ENCODE measurements at places on chromosomes 12 and 14.

DNA sequence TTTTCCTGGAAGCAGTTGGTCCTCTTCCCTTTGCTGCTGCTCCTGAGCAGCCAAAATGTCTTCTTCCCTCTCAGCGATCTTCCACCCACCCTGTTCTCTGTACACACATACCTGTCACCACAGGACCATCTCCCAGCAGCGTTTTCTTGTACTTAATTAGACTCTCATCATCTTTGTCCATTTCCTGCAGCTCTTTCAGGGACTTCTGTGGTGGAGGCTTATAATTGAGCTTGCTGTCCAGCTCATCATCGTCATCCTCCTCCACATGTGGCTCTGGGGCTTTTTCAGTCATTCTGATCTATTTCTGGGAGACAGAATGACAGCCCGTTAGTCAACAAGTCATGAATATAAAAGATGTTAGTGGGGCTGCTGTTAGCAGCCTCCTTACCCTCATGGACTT, 11.0 kb downstream of the ARHGDIB start:
- DNase-seq, result no peak

- no peak for DNase-seq
Observed at GRCh38 chr12:28711421-28711820, 437.7 kb upstream of the FAR2 start.

- peak; percentile 10 for DNase-seq
Observed at GRCh38 chr12:95548056-95548538, 3.2 kb downstream of the USP44 start.

GRCh38 chr14:27536748-27537147, 938.9 kb upstream of the NOVA1 start:
- DNase-seq, result no peak

DNA sequence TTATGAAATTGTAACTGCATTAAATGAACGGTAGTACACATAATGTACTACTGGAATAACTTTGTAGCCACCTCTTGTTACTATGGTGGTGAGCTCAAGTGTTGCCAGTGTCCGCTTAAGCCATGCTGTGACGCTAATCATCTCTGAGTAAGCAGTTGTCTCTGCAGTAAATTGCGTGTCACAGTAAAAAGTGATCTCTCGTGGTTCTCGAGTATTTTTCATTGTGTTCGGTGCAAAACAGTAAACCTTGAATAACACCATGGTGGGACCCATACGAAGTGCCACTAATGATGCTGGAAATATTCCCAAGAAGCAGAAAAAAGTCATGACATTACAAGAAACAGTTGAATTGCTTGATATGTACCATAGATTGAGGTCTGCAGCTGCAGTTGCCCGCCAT, 524.8 kb downstream of the SOX5 start:
- no peak for DNase-seq

DNA sequence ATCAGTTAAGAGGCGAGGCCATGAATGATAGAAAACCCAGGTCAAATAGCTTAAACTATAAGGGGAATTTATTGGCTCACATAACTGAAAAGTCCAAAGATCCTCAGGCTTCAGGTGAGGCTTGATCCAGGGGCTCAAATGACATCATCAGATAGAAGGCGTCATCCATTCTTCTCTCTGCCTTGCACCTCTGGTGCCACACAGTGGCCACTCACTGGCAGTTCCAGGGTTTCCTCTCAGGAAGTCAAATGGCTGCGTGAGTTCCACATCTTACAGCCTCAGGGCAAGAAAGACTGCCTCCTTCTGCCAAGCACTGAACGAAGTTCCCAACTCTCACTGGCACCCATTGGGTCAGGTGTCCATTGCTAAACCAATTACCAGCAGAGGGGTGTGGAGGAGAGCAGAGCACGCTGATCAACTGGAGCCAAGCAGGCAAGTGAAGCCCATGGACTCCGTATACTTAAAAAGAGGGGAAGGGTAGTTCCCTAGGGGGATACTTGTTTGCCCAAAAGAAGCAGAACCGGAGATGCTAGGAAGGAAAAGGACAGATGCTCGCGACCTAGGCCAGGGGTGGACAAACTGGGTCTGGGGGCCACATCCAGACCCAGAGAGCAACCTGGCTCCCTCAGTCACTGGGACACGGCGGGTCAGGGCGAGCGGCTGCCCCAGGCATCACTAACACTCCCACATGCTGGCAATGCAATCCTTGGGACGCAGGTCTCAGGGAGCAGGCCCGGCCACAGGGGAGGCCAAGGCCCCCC, 69.3 kb downstream of the SERPINA3 start:
- no peak for DNase-seq

DNA sequence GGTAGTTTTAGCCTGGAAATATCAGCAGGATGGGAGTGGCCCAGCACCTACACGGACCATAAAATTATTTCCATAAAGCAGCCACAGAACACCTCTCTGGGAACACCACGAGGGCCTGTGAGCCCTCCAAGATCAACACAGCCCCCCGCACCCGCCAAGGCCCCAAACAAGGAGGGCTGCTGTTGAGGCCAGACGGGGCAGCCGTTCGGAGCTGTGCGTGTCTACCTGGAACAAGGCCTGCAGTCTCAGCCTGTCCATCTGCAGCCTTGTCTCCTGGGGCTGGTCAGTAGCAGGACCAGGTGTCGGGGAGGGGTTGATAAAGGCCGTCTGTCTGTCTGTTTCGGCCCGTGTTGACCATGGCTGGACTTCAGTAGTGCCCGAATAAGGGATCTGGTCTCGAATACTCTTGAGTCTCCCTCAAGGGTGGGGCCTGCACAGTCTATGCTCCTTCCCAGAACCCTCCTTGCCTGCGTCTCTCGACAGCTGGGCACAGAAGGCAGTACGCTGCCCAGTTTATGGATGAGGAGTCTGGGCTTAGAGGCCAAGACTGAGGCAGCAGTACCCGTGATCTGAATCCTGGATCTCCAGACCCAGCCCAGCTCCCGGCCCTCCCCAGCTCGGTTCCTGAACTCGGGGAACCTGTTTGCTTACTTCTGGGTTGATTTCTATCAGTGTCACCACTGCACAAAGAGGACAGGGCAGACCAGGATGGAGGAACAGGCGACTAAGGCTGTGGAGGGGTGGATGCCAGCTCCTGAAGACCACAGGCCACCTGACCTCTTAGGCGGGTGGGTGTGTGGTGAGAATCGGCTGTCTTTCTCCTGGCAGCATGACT, 23.1 kb upstream of the DLK1 start:
- no peak for DNase-seq

DNA sequence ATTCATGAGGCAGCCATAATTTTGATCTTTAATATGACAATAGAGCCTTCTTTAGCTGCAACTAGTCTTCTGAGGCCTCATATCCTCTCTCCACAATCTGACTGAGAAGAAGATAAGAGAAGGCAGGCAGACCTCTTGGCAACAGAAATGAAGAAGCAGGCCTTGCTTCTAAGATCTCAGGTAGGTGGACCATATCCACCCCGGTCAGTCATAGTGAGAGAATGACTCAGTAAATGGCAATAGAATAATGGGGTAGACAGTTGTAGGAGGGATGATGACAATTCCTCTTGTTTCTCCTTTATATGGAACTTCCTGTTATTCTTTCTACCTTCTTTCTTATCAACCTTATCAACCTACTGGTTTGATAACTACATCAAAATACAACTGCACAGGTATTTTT, 246.7 kb upstream of the G2E3 start:
- no peak for DNase-seq

DNA sequence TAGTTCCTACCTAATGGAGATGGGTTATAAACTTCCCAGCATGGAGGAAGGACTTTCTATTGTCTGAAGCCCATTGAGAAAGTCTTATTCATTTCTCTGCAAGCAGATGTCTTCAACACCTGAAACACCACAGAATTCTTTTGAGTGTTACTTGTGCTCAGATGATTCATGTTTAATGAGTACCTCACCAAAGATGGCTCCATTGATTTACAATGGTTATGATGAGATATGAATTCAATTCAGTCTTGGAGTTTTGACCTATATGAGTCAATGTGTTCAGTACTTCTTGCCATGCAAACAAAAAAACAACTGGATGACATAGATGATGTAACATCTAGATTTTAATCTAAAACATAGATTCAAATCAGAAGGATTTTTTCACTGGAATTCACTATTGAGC, 15.4 kb upstream of the PAWR start:
- no peak for DNase-seq

DNA sequence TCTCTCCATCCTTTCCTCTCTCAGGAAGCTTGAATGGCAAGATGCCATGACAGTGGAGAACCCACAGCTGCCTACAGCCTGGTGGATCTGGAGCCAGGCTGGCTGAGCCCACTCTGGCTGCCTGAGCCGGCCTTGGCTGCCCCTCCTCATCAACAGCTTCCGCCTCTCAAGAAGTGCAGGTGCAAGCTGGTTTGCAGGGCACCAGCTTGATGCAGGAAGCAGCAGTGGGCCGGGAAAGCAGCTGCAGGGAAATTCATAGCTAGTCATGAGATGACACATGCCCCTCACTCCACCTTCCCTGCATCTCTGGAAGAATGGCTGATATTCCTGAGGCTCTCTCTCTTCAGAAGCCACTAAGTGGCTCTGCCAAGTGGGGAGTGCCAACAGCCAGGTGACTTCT, 289.1 kb downstream of the RPS29 start:
- no peak for DNase-seq

GRCh38 chr14:27085500-27085899, 487.7 kb upstream of the NOVA1 start:
- DNase-seq, result no peak

DNA sequence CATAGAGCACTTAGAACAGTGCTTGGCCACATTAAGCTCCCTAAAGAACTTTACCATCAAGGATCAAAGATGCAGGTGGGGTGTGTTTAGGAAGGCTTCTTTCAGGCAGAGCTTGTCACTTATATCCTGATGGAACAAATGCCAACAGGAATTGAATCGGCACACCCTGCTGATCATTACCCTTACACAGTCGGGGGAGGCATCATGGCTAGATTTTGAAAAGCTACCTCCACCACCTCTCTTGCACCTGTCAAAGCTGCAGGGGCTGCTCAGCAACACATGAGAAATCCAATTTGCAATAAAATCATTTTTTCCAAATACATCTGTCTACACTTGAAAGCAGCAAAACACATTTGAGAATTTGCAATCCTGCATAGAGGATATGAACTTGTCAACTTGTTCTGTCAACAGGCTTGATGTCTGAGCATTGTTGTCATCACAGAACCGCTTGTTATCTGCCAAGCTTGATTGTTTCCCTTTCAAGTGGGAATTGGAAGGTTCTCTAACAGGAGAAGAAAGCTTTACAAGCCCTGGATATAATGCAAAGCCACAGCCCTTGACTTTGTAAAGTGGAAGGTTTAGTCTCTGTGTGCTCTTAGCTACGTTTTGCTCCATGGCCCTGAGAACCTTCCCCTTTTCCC, 24.6 kb upstream of the TRIM9 start:
- no peak for DNase-seq

- no peak for DNase-seq
Observed at GRCh38 chr12:101806265-101806664, 24.5 kb downstream of the GNPTAB start.

DNA sequence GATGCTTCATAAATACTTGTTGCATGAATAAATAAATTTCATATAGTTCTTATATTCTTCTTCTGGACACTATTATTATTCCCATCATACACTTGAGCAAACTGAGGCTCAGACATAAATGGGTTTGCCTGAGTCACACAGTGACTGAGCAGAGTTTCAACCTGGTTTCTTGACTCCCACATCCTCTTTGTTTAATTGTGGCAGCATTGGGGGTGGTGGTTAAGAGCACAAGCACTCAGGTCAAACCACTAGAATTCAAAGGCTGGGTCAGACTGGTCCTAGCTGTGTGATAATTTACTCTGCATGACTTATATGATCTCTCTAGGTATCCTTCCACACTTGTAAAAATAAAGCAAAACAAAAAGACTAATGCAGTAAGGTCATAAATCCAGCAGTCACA, 274.9 kb upstream of the SRRM4 start:
- no peak for DNase-seq

GRCh38 chr12:78278706-78279190, 448.1 kb downstream of the NAV3 start:
- DNase-seq, result no peak

DNA sequence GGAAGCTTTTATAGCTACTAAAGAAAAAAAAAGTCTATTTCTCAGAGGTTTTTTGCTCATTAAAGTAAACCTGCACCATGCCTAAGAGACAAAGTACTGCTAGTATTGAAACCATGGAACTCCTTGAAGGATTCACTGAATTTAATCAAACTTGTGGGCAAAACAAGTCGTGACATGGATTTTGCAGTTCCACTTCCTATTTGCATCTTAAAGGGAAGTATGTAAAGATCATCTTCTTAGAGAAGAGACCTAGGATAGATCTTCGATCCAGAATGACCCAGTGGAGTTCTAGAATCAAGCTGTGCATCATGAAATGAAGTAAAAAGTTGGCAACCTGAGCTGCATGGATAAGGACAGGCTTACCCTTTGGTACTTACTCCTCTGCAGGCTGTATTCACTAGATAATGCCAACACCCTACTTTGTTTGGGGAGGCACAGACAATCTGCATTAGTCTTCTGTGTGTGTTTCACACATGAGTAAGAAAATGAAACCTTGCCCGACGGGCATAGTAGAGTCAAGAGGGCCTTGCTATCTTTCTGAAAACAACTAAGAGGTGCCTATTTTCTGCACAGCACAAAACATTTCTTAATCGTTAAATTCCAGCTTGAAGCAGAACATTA, 1.9 kb downstream of the GNG2 start:
- DNase-seq, result no peak

DNA sequence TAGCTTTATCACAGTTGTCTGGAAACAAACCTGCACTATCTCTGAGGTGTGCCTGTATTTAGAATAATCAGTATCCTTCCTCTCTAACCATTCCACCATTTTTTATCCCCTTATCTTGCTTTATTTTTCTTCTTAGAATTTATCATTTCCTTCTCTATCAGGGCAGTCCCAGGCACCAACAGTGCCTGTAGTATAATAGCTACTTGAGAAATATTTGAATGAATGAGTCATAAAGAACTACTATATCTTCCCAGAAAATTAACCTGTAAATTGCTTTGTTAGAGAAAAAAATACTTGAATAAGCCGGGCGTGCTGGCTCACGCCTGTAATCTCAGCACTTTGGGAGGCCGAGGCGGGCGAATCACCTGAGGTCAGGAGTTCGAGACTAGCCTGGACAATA, 21.2 kb upstream of the FOXJ2 start:
- no peak for DNase-seq

DNA sequence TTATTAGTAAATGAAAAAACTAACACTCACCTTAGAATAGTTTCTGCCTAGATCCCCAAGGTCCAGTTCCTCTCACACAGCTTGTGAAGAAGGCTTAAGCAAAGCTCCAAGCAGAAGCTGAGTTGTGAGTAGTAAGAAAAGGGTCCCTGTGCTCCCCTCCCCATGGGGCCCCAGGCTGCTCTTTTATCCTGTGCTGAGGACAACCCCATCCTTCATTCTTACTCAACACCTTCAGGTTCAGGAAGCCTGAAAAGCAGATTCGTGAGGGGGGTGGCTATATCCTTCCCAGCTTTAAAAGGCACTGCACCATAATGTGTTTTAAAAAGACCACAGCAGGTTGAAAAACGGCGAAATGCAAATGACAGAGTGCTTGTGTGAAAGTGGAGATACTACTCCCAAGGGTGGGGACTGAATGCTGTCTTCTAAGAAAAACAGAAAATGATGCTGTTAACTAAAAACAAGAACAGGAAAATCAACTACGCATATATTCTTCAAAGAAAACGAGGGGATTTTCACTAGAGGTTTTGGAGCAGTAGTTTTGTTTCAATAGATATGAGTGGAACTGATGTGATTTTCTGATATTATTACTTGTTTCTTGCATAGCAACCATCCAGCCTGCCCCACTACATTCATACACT, 182.7 kb downstream of the KTN1 start:
- DNase-seq, result no peak

- DNase-seq, result peak; percentile 24
Observed at GRCh38 chr14:61252369-61253063, 28.6 kb downstream of the TMEM30B start.

Data from stimulated activated CD8-positive, alpha-beta memory T cell treated with anti-CD3 and anti-CD28 coated beads, Interleukin-4, amount 100 ng/mL, for 24 hours (primary cell).